CD4-positive, alpha-beta T cell treated with Interferon alpha-2 for 1 hour (primary cell): ENCODE measurements at places on chromosomes 7 and 10.
A peak's percentile ranks its signal among the peaks of the same experiment; 100 is the strongest.

DNA sequence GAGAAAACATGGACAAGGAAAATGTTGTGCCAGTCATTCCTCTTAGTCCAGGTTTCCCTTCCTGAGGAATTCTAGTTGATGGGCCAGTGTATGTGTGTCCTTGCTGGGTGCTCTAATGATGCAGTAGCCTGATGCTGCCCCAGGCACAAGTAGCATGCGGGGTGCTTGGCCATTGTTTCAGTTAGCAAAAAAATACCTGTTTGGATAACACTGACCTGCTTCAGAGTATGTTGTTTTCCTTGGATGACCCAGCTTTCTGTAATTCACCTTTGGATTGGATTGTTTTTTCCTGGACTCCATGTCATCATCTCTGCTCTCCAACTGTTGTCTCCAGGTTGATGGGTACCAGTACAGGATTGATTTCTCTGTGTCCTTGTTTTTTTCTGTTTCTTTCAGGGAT lies 169.2 kb downstream of the SND1 start:
- no peak for DNase-seq

DNA sequence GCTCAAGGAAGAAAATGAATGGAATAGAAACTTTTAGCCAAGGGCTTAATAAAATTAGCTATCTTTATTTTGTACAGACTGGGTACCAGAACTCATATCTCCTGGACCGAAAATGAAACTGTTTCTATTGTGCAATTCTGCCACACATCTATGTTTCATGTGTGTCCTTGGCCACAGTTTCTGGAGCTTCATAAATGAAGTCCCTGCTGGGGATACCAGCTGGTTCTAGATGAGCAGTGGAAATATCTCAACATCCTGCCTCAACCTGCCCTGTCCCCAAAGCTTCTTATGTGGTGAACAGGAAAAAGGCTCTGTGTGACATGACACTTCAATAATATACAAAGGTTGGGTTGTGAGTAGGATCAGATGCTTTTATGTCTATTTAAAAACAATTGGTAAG lies 310.1 kb upstream of the SORCS1 start:
- DNase-seq: no peak

- DNase-seq: peak; percentile 42
Observed at GRCh38 chr7:128869138-128869943, 6.7 kb downstream of the ATP6V1F start.

DNA sequence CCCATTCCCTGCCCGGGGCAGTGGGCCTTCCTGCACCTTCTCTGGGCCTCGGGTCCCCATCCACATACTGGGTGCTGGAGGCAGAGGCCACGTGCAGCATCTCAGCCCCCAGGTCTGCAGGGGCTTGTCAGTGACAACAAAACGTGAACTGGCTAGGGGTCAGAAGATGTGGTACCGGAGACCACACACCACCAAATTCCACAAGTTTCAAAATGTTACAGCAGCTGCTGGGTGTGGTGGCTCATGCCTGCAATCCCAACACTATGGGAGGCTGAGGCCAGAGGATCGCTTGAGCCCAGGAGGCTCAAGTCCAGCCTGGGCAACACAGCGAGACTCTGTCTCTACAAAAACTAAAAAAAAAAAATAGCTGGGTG lies 62.1 kb upstream of the DNAAF5 start:
- no peak for DNase-seq

GRCh38 chr7:112012242-112012641 lies 194.0 kb downstream of the DOCK4 start:
- no peak for DNase-seq

DNA sequence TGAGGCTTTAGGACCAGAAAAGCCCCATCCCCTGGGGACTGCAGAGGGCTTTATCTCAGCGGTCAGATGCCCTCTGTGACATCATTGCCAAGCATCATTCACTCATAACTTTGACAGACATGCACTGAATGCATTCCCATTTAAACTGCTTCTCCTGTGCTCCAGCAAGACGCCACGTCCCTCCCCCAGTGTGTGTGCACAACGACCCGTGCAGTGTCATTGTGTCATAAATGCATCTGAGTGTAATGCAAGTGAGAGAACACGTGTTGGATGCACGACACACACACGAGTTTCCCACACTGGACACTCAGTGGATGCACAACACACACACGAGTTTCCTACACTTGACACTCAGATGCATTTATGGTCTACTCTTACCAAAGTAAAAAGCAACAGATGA lies 337.9 kb downstream of the PTPRN2 start:
- DNase-seq: no peak

GRCh38 chr10:51629934-51630639 lies 69.3 kb downstream of the CSTF2T start:
- DNase-seq: no peak

DNA sequence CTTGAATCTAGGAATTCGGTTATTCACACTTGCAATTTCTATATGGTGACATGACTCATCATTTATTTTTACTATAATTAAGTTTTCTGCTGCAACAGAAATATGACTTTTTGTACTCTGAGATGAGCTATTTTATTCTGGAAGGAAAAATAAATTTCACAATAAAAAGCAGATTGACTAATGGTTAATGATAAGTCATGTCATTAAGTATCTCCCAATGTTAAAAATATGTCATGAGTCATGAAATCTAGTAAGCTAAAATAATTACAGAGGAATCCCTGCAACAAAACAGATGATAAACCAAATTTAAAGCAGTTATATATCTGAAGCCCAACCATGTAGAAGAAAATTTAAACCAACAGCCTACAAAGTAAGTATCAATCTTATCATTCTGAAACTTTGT lies 149.2 kb downstream of the CACNA2D1 start:
- no peak for DNase-seq

DNA sequence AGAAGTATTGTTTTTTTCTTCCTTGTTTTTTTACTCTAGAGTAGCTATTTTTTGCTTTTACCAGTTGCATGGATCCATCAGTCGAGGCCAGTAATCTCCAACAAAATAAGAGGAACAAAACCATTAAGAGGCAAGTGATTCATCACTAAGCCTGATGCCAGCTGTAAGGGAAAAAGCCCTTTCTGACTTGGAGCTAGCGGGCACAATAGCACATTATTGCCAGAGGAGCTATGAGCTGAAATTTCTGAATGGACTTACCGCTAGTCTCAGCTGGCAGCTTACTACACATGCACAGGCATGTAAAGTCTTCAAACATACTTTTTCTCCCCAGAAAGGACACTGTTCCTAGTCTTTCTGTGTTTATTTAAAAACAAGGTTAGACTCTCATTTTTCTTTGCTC lies 41.6 kb upstream of the PTPRZ1 start:
- no peak for DNase-seq

- DNase-seq: no peak
Observed at GRCh38 chr7:78118470-78118869, 319.9 kb downstream of the PHTF2 start.

DNA sequence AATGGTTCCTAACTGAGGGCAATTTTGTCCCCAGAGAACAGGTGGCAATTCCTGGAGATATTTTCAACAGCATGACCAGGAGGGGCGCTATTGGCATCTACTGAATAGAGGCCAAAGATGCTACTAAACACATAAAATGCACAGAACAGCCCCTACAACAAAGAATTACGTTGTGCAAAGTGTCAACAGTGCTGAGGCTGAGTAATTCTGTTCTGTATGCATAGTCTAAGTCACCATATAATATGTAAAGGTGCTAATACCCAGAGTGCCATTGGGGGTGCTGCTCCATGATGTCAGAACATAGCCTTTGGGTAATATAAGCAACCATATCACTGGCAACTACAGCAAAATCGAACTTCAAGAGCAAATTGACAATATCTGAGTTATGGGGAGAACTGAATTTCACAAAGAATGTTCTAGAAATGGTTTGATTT lies 213.3 kb upstream of the PHYHIPL start:
- no peak for DNase-seq

GRCh38 chr10:124572751-124573150 lies 111.1 kb downstream of the LHPP start:
- no peak for DNase-seq

DNA sequence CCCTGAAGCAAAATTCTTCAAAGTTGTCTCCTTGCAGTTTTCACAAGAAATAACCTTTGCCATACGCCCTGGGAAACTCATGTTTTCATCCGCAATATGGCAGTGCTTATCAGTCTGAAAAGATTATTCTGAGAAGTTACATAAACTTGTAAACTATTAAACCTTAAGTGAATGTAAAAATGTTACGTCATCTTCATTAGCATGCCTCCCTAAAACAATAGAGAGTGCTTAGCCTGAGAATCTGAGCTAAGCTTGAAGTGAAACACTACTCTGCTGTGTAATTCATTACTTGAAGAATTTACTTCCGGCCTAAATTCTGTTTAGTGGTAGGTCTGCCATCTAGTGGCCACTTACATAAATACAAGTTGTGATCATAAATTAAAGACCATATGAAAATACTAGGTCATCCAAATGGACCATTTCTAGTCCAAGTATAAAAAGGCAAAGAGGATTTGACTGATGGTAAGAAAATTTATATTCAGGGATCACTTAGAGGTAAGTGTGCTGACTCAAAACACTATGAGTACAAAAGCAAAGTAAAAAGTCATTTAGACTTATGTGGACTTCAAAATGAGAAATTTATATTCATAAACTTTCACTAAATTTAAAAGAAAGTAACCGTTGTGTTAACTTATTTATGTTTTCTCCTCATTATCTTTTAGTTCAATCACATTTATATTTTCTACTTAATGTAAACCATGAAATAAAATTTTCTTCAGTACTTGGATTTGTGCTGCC lies 745.1 kb upstream of the LRRTM3 start:
- peak; percentile 57 for DNase-seq

DNA sequence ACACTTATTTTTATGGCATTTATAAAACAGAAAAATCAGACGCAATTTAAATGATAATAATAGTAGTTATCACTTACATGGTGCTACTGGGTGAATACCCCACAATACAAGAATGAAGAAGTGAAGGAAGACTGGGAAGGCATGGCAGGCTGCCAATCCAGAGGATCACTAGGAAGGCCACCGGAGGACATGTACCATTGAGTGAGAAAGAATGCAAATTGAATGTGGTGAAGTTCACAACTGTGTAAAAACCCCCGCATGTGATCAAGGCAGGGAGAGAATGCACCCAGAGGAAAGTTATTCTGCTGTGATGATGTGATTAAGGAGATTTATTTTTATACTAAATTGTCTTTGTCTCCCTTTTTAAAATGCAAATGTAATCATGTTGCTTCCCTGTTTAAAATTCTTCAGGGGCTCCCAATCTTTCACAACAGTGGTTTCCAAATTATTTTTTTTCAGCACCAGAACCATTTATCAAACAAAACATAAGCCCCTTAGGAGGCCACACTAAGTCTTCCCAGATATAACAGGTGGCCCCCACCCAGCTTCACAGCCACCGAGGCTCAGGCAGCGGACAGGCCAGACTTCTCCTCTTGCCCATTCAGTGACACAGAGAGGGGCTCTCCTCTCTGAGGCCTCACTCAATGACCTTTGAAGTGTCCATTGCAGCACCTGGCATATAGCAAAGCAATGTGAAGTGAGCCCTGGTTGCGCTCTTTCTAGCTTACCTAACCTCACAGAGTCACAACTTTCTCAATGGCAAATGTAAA lies 59.6 kb downstream of the FRMPD2 start:
- DNase-seq: no peak

- no peak for DNase-seq
Observed at GRCh38 chr10:6009961-6010360, 32.6 kb upstream of the IL15RA start.

DNA sequence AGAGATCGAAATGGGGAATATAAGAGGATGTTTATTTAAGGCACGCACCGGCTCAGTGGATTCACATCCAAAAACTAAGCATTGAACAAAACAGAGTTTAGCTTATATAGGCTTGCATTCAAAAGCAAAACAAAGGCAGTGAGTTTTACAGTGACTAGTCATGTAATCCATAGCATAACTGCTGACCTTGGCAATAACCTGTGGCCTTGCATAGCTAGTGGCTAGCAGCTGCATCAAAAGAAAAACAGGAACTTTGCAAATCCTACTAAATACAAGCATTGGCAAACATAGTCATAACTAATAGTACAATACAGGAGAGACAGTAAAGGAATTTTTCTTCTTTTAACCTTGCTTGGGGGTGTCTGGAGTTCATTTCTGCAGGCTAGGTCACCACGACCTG lies 9.7 kb upstream of the ZNF485 start:
- DNase-seq: no peak

DNA sequence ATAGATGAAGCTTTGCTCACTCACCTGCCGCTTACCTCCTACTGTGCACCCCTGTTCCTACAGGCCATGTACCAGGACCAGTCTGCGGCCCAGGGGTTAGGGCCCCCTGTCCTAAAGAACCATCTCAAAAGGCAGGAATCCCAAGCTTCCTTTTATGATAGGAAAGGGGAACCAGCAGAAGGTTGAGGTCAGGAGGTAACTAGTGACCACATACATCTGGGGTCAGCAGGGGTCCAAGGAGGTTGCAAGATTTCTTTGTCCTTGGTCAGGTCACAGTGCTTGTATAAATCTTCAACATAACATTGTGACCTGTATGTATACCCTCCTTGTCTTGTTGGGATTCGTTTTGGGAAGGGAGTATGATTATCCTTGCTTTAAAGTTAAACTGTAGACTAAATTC lies 73.8 kb downstream of the OAT start:
- DNase-seq: no peak

DNA sequence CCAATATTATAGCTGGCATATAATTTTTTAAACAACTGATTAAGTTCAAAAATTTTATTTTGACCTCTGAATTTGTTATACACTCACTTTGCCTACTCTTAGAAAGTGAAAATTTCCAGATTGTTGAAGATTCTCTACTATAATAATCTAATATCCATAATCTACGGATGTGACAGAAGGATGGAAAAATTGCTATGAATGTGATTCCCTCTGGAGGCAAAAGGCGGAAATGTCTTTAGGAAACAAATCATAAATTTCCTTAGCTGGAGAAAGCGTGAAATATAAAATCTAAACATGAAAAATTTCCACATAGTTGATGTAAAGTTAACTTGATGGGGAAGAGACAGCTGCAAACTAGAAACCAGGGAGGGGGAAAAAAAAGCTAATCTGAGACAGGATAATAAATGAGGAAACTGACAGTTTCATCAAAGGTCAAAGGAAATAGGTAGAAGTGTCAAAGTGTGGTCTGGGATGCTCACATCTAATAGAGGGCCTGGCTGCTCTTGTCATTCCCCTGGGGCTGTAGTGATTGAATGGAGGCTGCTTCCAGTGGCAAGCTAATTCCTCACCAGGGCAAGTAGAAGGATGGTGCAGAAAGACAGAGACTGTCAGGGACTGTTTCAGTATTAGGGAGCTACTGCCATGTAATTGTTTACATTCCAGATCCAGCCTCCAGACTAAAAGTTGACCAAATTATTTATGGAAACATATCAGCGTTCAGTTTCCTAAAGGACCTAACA lies 264.5 kb downstream of the SDHAF3 start:
- no peak for DNase-seq

GRCh38 chr10:61882621-61883370 lies 18.7 kb upstream of the ARID5B start:
- no peak for DNase-seq
